BE2C (cell line): ENCODE measurements at places on chromosomes 6 and 20.

- DNase-seq: no peak
Observed at GRCh38 chr6:46091080-46091478, 38.7 kb upstream of the ENPP4 start.

GRCh38 chr6:48747471-48747870 lies 636.5 kb upstream of the PTCHD4 start:
- DNase-seq: no peak

DNA sequence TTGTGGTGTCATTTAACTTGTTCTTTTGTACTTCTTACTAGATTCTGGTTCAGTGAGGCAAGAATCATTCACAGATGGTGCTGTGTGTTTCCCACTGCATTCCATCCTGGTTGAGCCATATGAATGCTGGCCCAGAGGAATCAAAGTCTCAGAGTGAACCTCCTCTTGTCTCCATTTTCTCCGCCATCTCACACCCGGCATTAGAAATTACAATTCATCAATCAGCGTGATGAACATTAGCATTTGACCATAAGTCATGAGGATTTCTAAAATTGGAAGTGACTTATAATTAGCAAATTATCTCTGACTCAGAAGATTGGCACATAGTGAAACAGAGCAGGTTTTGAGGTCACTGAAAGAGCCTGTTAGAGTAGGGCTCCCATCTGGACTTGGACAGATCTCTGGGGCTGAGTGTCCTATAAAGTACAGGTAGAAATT lies 25.2 kb downstream of the TNFAIP3 start:
- DNase-seq: no peak

DNA sequence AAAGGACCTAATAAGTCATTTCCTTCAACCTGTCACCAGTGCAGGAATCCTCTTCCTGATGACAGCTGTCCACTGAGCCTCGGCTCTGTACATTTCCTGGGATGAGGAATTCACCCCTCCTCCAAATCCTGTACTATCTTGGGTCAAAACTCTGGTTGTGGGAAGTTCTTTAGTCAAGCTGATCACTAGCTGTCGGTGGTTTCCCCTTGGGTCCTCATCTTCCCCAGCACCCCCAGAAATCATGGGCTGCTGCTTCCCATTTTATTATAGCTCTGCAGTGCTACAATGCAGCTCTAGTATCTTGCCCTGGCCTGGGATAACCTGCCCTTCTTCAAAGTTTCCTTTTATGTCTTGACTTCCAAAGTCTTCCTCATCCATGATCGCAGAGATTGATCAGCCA lies 14.6 kb upstream of the ADA start:
- DNase-seq: no peak

GRCh38 chr6:149910721-149911151 lies 12.2 kb downstream of the RAET1G start:
- no peak for DNase-seq

DNA sequence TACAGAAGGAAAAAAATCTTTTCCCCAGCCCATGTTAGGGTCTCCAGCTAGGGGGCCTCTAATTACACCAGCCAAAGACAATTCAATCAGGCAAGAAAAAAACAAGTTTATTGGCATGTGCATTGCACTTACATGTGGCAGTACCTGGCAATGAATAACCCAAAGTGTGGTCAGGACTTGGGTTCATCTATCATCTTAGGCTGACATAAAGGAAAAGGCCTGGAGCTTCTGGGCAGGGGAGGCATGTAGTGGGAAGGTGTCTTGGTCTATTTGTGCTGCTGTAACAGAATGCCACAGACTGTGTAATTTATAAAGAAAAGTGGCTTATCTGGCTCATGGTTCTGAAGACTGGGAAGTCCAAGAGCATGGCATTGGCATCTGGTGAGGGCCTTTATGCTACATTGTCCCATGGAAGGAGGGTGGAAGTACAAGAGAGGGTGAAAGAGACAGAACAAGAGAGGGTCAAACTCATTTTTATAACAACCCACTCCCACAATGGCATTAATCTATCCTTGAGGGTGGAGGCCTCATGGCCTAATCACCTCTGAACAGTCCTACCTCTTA lies 4.4 kb upstream of the PYGB start:
- no peak for DNase-seq

- DNase-seq: no peak
Observed at GRCh38 chr6:74115674-74116073, 419.7 kb downstream of the CD109 start.

GRCh38 chr6:168559574-168560098 lies 118.7 kb downstream of the SMOC2 start:
- DNase-seq: no peak

- no peak for DNase-seq
Observed at GRCh38 chr6:158517581-158517980, 42.3 kb upstream of the TMEM181 start.

DNA sequence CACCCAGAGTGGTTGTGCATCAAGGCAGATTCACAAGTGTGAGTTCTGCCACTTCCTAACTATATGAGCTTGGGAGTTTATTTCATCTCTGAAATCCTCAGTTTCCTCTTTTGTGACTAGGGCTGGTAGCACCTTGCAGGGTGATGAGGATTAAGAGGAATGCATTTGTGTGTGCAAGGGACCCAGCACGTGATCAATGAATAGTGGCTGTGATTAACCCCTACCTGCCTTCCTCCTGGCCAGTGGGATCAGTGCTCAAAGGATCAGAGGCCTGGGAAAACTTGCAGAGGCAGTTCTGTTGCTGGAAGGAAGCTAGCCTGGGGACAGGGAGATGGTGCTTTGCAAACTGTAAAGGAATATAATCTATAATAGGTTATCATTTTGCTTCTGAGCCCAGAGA lies 7.3 kb downstream of the SDC4 start:
- DNase-seq: no peak
